ENCODE measurements at places on chromosomes 4 and X.

DNA sequence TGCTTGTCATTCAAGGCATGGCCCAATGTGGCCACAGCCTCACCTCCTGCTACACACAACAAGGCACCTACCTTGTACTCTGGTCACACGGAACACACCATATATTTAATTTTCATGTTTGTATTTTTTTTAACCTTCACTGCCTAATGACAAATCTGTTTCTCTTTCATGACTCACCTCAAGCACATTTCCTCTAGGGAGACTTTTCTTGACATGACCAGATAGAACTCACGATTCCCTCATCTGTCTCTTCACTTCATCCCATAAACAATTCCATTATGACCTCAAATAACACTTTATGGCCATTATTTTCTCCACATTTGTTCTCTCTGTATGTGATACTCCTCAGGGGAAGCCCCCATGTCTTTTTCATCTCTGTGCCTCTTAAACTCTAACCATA lies 11.1 kb downstream of the DRP2 start:
- no peak for DNase-seq

DNA sequence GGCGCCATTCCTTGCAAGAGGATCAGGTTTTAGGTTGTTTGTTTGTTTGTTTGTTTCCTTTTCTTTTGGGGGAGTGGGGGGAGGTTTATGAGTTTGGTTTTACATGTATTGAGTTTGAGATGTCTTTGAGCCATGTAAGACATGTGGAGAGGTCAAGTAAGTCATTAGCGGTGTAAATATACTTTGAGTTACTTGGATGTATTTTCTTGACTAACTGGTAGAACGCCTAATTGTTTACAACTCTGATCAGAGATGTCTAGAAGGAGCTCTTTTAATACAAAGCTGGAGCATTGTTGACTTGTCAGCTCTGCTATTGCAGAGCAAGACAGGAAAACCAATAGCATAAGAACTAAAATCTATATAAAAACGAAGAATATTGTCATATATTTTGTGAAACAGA lies 57.1 kb downstream of the ANXA3 start:
- DNase-seq: no peak

DNA sequence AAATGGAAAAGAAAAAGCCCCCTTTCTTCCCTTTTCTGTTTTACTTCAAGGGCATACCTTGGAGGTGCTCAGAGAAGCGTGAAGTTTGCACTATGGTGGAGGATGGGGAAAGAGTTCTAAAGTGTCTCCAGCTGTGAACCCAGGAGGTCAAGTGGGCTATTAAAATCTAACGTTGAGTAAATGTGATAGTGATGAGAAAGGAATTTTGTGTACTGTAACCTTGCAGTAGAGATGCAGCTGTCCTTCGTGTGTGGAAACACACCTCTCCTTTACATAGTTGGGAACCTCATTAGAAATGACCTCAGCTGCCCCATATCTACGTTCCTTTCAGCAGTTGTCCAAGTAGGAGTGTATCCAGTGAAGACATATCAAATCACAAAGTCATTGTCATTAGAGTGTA lies 26.5 kb downstream of the ADH5 start:
- no peak for DNase-seq

GRCh38 chrX:106039920-106040319 lies 1.4 kb upstream of the SERPINA7 start:
- no peak for DNase-seq

DNA sequence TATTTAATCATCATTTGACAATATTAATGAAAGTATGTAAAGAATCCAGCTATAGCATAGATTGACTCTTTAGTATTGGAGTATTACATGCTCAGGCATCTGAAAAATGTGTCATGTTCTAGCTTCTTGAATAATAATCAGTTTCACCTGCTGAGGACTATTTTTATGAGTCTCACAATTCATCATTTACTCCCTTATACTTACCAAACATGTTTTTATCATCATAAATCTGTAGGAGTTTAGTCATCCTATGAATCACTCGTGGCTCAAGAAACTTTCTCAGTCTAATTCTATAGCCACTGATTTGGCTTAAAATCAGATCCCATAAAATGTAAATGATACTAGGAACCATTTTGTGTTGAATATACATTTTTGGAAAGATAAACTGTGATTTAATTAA lies 1616.1 kb downstream of the C4orf33 start:
- no peak for DNase-seq

- DNase-seq: no peak
Observed at GRCh38 chr4:184655889-184656869, 6.6 kb downstream of the PRIMPOL start.

GRCh38 chr4:45778514-45778913 lies 345.3 kb downstream of the GABRG1 start:
- DNase-seq: no peak

DNA sequence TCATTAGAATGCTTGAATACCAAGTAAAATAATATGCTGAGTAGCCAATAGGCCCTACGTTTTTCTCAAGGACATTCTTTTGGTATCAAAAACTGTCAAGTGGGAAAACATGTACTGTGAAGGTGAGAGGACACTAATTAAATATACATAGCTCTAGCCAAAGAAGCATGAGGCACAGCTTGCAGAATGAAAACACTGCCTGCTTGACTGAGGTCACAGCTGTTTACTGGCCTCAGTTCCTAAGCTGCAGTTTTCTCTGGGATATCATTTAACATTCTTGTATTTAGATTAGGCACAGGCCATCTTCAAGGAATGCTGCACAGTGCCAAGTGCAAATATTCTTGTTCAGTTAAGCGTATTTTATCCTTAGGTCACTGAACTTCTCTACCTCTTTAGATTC lies 78.6 kb downstream of the NAP1L3 start:
- no peak for DNase-seq

DNA sequence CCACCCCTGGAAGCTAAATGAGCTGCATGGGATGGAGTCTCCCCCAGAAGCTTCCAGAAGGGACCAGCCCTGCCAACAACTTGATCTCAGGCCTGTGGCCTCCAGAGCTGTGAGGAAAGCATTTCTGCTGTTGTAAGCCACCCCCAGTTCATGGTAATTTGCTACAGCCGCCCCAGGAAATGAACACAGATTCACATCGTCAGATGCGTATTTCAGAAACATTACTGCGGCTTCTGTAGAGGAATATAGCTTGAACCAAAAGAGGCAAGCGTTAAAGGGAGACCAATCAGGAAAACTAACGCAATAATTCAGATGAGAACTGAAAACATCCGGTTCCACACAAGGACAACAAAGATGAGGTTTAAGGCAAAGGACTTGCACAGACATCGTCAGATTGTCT lies 128.4 kb upstream of the TBL1X start:
- DNase-seq: peak; percentile 28

- DNase-seq: peak; percentile 42
Observed at GRCh38 chr4:78645853-78646757, 94.5 kb downstream of the ANXA3 start.

DNA sequence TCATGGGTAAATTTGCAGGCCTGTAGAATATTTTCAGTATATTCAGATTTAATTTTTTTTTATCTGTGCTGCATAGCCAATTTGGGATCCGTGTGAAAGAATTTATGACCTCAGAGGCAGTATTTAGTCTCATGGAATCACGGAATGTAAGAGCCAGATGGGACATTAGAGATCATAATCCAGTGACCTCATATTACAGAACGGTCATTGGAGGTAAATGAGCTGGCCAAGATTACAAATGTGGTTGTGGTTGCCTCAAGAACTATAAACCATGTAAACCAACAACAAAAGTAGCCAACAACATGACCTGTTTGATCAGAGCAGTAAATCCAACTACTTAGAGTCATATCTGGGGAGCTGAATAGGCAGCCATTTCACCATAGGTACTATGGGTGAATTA lies 71.6 kb downstream of the AMOT start:
- DNase-seq: no peak

GRCh38 chr4:182975806-182976205 lies 58.6 kb upstream of the DCTD start:
- no peak for DNase-seq

DNA sequence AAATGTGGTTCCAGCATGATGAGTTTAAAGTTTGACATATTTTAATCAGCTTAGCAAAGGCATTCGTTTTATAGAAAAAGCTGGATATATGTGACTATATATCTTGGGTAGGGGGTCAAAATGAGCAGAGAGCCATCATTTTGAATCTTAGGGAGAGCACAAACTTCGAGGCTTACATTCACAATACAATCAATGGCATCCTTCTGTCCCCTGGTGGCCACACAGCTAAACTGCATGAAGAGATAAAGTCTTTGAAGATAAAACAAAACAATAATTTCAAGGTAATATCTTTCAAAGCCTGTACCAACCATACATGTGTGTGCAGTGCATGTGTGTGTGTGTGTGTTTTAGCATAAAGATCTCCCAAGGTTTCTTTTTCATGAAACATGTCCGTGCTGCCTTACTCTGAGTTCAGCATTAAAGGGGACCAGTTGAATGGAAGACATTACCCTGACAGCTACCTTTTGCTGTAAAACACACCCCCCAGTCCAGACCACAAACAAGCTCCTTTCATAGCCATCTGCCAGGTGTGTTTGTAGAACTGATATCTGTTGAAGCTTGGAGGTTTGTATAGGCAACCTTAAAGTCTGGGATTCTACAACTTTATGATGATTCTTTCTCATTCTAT lies 22.0 kb downstream of the DYNLT3 start:
- DNase-seq: peak; percentile 64

- no peak for DNase-seq
Observed at GRCh38 chrX:66232296-66232695, 68.2 kb downstream of the HEPH start.

DNA sequence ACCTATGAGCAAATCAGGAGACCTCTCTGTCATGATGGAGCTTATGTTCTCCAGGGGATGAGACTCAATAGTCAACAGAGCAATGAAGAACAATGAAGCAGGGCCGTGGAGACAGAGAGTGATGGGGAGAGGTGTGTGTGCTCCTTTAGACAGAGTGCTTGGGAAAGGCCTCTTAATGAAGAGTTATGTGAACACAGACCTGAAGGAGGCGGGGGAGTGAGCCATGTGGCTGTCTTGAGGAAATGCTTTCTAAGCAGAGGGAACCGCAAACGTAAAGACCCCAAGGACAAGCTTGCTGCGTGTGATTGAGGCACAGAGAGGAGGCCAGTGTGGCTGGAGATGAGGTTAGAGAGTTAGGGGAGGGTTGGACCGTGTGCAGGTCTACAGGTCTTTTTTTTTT lies 53.1 kb downstream of the CHRNA9 start:
- no peak for DNase-seq

GRCh38 chr4:70559211-70559830 lies 32.7 kb upstream of the AMBN start:
- peak; percentile 38 for DNase-seq

DNA sequence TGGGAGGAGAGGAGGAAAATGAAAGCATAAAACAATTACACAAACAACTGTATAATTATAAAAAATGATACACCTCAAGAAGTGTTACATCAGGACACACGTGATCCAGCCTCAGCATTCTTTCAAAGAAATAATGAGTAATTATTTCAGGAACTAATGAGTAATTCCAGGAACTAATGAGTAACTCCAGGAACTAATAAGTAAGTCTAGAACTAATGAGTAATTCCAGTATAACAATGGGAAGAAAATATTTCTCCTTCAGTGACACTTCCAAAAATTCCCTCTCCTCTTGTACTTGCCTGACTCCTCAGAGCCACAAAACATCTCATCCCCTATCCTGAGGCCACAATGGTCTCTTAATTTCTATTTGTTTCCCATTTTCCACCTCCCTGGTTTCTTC lies 63.5 kb upstream of the COL25A1 start:
- DNase-seq: no peak

GRCh38 chr4:147789596-147789995 lies 57.7 kb downstream of the ARHGAP10 start:
- DNase-seq: no peak

DNA sequence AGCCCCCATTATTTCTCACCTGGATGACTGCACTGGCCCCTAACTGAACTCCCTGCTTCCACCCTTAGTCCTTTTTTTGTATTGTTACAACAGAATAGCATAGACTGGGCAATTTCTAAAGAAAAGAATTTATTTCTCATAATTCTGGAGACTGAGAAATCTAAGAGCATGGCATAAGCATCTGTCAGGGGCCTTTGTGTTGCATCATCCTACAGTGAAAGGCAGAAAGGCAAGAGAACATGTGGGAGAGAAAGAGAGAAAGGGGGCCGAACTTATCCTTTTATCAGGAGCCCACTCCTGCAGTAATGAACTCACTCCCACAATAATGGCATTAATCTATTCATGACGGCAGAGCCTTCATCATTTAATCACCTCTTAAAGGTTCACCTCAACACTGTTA lies 122.1 kb downstream of the EFNB1 start:
- no peak for DNase-seq

GRCh38 chr4:52645300-52645699 lies 13.8 kb downstream of the USP46 start:
- DNase-seq: no peak

GRCh38 chrX:18833071-18833731 lies 125.8 kb downstream of the PPEF1 start:
- no peak for DNase-seq

- no peak for DNase-seq
Observed at GRCh38 chr4:138487670-138488069, 245.5 kb upstream of the SLC7A11 start.

- peak; percentile 23 for DNase-seq
Observed at GRCh38 chr4:100848841-100849240, 331.0 kb upstream of the EMCN start.

GRCh38 chr4:33883111-33883510 lies 2361.2 kb downstream of the ARAP2 start:
- no peak for DNase-seq

GRCh38 chr4:133324491-133324890 lies 175.4 kb downstream of the PCDH10 start:
- no peak for DNase-seq

GRCh38 chr4:78186597-78187543 lies 129.7 kb downstream of the FRAS1 start:
- no peak for DNase-seq

DNA sequence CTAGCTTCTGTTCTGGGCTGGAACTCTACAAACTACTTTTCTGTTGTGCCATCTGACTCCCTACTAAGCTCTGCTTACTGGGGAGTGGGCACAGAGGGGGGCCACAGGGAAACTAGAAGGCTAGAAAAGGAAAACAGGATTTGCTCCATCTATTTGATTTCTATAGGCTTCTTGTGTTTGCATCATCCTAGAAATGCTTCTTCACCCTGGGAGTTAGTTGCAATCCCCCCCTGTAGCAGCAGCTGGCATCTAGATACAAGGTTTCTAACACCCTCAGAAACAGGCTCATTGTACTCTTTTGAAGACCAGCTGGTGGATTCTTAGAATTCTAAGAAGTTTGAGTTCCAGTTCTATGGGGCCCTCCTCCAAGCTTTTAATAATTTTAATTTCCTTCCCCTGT lies 213.4 kb downstream of the TMA16 start:
- no peak for DNase-seq

- DNase-seq: no peak
Observed at GRCh38 chrX:101057093-101057714, 5.3 kb upstream of the TRMT2B start.

DNA sequence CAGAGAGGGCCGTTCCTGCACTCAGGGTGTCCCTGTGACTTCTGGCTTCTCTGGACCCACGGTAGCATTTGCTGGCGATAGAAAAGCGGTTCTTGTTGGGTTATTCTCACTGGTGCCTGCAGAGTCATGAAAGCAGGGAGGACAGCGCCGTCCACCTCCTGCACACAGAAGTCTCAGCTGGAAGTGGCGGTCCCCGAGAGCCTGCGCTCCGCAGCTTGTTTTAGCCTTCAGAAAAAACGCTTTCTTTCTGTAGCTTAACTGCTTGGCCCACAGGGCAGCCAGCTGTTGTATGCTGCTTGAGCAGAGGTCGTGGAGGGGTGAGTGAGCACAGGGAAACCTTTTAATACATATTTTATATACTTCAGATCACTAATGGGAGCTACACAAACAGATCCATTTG lies 400.7 kb upstream of the FAT1 start:
- DNase-seq: no peak

Measured in CD4-positive, alpha-beta T cell treated with Interleukin-4 for 1 hour (primary cell).